ENCODE measurements at places on chromosomes 13 and 19.

DNA sequence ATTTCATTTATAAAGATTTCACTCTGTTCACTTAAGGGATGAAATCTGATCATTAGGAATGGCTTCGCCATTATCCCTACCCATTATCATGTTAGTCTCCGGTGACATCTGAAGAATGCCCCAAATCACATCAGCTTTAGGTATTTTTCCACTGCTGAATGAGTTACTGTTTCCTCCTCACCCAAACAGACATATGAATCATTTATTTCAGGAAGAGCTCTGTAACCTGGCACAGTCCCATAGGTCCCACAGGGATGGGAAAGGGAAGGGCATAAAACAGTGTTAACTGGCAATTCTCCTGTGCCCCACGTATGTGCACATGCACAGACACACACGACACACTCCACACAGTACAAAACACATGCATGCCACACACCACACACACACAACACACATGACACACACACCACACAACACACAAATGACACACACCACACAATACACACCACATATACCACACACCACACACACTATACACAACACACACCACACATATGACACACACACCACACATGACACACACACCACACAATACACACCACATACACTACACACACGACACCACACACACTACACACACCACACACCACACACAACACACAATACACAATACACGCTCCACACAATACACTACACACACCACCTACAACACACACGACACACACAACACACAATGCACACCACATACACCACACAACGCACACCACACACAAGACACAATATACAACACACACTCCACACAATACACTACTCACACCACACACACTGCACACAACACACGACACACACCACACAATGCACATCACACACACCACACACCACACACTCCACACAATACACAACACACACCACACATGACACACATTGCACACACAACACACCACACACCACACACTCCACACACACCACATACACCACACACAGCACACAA, 15.4 kb downstream of the TMEM255B start:
- no peak for DNase-seq

DNA sequence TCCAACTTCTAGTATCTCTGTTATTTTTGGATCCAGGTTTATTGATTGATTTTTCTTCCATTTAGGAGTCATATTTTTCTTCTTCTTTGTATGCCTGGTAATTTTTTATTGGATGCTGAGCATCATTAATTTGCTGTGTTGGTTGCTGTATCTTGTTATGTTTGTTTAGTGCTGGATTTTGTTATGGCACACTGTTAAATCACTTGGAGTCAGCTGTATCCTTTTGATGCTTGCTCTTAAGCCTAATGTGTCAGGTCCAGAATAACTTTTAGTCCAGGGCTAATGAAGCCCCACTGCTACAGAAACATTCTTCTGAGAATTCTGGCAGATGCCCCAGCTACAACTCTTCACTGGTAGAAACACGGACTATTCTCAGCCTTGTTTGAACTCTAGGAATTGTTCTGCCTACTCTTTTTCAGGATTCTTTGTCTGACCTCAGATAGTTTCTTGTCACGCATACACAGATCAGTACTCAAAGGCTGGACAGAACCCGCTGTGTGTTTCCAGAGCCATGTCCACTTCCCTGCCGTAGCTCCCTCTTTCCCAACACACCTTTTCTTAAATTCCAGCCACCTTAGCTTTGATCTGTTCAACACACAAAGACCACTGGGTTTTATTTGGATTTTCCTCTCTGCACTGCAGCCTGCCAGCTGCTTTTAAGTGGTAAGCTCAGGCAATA, 137.1 kb upstream of the WASF3 start:
- no peak for DNase-seq

DNA sequence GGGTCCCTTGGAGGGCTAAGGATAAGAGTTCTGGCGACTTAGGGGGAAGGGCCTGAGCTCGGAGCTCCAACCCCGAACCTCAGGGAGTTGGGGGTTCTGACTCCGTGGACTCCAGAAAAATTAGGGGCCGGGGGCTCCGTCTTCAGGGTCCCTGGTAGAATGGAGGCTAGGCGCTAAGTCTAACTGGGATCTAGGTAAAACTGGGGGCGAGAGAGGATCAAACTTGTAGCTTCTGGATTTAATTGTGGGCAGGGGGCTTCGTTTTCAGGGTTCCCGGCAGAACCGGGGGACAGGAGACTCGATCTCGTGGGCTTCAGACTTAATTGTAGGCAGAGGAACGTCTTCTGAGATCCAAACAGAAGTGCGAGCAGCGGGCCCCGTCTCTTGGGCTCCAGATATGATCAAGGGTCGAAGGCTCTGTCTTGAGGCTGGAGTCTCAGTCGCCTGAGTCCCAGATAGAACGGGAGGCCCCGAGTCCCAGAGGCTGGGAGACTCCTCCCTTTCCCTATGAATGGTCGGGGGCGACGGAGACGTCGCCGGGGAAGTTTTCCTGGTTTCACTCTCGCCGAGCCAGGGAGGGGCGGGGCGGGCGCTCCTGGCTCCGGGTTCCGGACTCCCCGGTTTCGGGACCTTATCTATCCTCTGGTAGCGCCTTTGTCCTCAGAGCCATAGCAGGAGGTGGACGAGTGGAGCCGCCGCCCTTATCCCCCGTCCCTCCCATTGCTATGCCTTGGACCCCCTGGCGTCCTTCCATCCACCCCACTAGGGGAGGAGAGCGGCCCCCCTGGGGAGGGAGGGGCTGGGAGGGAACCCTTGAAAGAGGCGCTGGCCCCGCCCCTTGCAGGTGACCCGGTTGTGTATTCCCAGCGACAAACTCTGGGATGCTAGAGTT, 1.3 kb downstream of the NECTIN2 start:
- DNase-seq, result no peak

DNA sequence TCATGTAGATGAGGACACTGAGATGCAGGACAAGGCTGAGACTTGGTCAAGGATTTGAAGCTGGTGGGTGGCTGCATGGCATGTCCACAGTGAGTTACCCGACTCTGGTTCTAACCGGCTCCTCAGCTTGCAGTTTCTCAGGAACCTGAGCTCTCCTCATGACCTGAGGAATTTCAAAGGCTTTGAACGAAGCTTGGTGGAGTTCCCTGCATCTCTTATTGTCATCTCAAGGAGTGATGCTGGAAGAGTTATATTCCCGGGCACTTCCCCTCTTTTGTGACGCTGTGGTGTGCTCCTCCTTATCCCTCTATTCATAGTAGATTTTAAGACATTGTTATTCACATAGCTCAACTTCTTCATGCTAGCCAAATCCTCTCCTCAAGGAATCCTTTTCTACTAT, 500.1 kb upstream of the HTR2A start:
- no peak for DNase-seq

DNA sequence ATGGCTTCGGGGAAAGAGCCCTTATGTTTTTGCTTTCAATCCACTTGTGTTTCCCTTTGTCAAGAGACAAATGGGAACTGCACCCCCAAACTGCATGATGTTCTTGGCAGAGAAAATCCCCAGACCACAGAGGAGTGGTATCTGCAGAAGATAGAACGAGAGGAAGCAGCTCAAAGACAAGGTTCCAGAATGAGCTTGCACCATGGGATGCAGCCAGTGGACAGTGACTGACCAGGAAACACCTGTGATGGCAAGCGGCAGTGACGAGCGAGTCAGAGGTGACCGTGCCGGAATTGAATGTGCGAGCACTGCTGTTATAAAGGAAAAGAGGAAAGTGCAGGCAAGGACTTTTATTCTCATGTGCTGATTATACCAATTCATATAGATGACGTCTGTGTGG, 46.3 kb downstream of the IRS2 start:
- no peak for DNase-seq

DNA sequence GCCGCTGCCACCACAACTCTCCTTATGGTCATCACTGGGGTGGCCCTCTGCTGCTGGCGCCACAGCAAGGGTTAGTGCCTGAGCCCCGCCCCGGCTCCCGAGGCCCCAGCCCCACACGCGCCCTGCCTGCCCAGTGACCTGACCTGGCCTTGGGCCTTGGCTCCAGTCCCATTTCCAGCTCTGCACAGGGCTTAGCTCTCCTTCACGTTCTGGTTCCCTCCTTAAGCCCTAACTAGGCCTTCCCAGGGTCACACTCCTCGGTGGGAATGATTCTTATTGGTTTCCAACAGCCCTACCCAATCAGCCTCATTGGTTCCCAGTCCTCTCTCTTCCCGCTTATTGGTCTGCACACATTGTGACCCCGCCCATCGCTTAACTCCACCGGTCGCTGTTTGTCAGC, 5.8 kb downstream of the KIRREL2 start:
- no peak for DNase-seq

DNA sequence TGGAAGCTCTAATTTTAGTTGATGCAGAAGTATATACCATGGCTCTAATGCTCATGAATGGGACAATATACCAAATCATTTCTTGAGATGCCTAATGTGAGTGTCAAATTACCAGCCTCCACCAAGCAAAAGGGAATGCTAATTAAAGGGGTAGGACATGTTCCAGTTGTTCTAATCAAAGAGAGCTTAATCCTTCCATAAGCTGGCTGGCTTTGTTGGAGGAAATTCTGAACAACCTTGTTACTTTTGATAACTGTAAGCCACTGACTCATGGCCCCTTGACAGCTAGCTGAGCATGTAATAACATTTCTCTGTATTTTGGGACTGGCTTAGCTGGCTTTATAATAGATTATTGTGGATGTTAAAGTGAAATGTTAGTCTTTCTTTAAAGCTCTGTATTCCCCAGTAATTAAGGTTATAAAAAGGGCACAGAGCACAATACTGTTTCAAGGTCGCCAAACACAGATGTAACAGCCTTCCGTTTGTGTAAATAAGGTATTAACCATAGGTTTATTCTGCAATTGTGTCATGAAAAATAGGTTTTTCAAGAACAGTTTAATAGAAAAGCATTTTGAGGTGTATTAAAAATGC, 1194.0 kb downstream of the PCDH9 start:
- DNase-seq, result no peak

- no peak for DNase-seq
Measured at GRCh38 chr19:51508059-51508733, 6.6 kb upstream of the SIGLEC12 start.

DNA sequence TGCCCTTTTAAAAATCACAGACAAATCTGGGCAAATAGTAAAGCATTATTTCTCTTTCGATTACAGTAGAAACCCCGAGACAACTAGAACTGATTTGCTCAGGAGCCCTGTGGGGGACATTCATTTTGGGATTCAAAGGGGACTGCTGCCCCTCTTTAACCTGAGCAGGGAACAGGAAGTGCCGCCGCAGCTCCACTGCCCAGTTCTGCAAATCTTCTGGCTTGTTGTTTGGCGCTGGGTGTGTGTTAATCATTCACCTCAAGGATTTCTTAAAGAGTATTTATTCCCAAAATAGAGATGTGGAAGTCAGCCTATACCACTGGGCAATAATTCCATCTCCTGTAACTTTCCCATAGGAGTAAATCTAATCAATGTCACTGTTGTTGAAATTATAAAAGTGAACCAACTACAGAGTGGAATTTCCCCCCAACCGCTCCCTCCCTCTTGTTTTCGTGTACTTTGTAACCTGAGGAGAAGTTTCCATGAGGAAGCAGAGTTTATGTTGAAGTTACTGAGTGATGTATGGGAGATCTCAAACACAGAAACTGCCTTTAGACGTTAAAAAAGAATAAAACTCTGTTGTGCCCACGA, 515.8 kb downstream of the KLF12 start:
- DNase-seq, result no peak

All from OCI-LY7 (cell line).